ENCODE measurements at places on chromosomes 16 and 17.

GRCh38 chr17:67469208-67469980 is 92.3 kb downstream of the PITPNC1 start:
- DNase-seq, result no peak

- no peak for DNase-seq
These were observed 99.7 kb upstream of the CDH8 start for GRCh38 chr16:62135911-62136310.

DNA sequence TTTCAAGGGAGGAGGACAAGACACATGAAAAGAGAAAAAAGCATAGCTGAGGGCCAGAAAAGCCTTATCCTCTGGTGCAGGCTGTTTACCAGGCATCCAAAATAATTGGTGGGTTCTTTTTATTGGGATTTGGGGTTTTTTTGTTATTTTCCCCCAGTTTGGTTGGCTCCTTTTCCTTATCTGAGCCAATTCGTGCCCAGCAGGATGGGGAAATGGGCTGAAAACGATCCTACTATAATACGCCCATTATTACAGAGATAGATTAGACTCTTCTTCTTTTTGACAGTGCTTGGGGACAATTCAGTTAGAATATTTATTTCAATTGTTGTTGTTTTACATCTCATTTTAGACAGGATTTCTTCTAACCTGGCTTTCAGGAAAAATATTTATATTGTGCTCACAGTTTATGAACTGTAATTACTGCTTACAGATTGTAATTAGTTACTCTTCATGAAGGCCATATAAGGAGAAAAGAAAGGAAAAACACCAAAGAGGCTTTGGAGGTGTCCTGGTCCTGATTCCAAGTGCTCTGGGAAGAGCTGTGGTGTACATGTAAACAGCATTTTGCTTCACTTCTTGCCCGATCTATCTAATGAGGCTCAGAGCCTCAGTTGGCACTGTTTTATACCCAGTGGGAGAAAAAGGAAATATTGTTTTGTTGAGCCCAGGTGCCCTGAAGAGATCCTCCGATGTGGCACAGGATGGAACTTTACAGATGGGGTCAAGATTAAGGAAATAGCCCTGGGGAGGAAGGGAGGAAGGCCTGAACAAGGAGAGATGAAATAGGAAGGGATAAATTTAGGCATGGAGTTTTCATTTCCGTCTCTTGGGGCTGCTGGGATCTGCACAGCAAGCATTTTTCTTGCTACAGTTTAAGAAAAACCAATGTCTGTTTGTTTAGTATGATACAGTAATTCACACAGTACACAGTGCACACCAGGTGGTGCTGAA is 611 bp upstream of the ANKRD40 start:
- DNase-seq, result no peak

DNA sequence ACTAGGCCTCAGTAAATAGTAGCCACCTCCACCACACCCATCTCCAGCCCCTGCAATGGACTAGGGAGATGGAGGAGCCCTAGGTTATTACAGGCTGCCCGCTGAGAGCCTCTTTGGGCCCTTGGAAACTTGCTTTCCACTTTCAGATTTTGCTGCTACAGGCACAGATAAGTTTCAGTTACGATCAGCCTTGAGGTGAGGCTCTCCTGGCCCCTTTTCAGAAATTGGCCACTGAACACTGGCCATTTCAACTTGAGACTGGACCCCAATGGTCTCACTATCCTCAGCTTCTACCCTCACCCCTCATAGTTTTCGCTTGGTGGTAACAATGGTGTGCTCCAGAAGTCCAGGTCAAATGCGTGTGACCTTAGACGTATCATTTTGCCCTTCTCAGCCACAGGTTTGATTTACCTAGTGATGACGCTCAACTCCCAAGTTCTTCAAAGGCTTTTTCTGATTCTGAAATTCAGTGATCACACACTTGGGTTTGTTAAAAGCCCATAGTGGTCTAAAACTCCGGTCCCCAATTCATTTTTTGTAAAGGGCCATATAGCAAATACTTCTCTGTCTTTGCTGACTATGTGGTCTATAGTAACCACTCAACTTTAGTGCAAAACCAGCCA is 1.0 kb downstream of the PMM2 start:
- no peak for DNase-seq

DNA sequence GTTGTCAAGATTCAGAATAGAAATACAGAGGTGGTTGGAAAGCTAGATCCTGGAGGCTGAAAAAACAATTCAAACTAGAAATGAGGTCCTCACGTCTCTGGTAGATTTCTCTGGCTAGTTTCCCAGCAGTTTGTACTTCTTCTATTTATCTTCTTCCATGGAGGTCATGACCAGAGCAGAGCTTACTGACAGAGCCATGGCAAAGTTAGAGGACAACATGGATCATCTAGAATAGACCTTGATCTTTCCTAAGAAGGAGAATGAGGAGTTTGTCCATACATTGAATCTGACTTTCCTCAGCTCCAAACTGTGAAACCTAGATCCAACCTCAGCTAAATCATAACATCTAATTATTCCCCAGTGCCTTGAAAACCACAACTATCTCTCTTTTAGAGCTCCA is 900.8 kb upstream of the GOT2 start:
- no peak for DNase-seq

DNA sequence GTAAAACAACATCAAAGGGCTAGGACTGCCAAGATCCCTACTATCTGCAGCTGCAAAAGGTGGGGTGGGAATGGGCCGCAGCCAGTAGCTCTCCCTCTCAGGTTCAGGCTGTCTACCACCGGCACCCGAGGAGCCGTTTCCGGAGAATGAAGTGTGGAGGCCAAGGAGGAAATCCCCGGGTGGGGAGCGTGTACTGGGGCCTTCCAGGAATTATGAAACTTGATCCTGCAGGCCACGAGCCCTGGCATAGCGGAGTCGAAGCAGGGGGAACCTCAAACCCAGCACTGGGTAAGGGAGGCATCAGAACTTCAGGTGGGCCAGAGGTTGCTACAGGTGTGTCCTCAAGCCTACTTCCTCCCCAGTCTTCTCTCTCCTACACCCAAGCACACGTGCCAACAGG is 5.1 kb downstream of the INPP5K start:
- no peak for DNase-seq
